ENCODE measurements at places on chromosomes 13 and 19.

DNA sequence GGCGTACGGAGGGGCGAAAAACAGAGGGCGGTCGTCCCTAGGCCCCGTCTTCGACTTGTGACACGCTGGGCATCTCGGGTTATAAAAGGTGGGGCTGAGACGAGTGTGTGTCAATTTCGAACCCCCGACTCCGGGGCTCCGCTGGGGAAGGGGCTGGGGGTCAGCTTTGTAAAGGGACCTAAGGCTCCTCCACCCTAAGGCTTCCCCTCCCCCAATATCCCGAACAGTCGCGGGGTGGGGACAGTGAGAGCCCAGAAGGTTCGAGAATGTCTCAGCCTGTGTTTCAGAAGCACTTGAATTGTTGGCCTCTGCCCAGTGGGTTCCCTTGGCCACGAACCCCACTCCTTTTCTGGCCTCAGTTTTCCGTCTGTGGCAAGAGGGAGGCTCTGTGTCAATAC lies 450 bp downstream of the SELENOW start:
- no peak for DNase-seq

GRCh38 chr19:38057959-38058690 lies 151.1 kb downstream of the SIPA1L3 start:
- DNase-seq = peak; percentile 95

DNA sequence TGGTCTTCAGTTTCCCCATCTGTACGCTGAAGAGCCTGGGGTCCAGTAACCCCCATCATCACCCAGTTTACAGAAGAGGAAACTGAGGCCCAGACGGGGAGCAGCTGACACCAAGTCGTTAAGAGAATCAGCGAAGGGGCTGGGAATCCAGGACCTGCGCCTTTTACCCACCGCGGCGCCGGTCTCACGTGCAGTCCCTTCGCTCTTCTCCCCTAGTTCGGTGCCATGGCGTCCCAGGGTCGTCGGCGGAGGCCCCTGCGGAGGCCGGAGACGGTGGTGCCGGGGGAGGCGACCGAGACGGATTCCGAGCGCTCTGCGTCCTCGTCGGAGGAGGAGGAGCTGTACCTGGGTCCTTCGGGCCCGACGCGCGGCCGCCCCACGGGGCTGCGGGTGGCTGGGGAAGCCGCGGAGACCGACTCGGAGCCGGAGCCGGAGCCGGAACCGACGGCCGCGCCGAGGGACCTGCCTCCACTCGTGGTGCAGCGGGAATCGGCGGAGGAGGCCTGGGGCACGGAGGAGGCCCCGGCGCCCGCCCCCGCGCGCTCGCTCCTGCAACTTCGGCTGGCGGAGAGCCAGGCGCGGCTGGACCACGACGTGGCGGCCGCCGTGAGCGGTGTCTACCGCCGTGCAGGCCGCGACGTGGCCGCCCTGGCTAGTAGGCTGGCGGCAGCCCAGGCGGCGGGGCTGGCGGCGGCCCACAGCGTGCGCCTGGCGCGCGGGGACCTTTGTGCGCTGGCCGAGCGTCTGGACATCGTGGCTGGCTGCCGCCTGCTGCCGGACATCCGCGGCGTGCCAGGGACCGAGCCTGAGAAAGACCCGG lies 698 bp downstream of the BLOC1S3 start:
- no peak for DNase-seq

GRCh38 chr13:112957295-112957677 lies 11.7 kb upstream of the MCF2L start:
- no peak for DNase-seq

GRCh38 chr19:48530066-48530720 lies 18.6 kb upstream of the LMTK3 start:
- DNase-seq = no peak

GRCh38 chr13:31431722-31432137 lies 232.0 kb downstream of the B3GLCT start:
- peak; percentile 10 for DNase-seq

DNA sequence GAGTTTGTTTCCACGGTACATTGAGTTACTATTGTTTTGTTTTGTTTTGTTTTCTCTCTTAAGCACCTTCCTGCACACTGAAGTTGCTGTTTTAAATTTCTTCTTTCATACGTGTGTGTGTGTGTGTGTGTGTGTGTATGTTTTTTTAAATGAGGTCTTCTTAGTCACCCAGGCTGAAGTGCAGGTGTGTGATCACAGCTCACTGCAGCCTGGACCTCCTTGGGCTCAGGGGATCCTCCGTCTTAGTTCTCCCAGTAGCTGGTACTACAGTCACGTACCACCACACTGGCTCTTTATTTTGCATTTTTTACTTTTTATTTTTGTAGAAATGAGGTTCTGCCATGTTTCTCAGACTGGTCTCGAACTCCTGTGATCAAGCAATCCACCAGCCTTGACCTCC lies 20.8 kb upstream of the ZNF429 start:
- no peak for DNase-seq

- no peak for DNase-seq
These were observed 43.7 kb downstream of the ZNF557 start for GRCh38 chr19:7113233-7113632.

Measured in NCI-H2029 (cell line).